ENCODE measurements at places on chromosomes 6 and 20.

GRCh38 chr20:62728028-62728780, 19.6 kb downstream of the NTSR1 start:
- no peak for DNase-seq

- DNase-seq, result no peak
These were observed 6.7 kb downstream of the MYO6 start for GRCh38 chr6:75755704-75756103.

- no peak for DNase-seq
These were observed 10.3 kb upstream of the CTAGE9 start for GRCh38 chr6:131721161-131721560.

DNA sequence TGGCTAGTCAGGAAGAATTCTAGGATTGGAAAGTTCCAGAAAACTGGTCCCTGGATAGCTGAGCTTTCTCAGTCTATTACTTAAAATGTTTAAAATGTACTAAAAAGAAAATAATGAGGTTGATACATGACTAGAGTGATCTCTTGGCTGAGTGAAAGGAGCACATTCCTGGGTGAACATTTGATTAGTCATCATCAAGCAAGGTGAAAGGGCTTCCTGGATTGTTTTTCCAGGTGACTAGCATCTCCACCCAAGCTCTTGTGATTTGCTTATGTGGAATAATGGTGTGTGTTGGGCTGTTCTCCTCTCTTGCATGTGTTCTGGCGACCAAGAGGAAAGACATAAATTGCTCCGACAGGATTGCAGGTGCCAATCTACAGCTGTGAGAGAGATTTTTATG, 42.9 kb downstream of the PKIB start:
- DNase-seq, result no peak

DNA sequence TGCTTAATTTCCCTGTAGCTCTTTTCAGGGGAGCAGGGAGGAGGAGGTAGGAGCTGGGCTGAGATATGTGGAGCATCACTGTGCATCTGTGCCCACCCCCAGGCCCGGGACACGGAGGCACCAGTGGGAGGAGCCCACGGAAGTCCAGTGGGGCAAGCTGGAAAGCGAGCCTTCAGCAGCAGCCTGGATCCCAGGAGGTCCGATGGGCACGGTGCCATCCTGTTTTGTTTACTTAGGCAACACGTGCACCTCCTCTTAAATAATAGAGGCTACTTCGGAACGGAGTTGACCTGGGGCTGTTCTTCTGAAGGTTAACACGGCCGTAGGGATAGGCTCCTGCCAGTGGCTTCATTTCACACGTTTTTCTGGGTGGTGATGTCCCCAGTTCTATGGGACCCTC, 51.6 kb downstream of the CDH4 start:
- DNase-seq, result no peak

DNA sequence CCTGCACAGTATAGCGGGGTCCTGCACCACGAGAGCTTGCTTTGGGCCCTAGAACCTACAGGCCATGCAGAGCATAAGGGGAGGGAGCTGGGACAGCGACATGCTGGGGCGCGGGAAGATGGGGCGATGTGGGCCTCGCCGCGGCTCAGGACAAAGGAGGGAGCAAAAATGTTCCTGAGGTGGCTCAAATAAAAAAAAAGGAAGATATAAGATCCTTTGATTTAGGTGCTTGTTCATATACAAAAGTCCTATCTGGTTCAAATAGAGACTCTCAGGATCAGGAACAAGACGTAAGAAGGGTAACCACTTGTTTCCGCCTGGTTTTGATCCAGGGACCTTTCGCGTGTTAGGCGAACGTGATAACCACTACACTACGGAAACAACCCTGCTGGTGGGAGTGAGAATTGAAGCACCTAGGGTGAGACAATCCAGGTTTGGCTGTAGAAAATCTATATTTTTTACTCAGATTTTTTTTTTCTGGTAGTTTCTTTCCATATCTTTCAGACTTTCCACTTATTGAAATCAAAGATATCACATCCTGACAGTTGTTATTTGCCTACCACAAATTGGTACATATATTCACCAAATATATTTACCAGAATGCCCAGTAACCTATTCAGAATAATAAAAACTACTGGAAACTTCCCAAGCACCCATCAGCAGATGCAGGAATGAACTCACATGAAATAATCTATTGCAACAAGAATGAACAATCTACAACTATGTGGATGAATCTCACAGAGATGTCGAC, 177.9 kb upstream of the ZNF184 start:
- DNase-seq, result no peak

GRCh38 chr20:19440660-19441527, 228.5 kb downstream of the SLC24A3 start:
- DNase-seq, result no peak

- no peak for DNase-seq
These were observed 72.0 kb downstream of the OPRM1 start for GRCh38 chr6:154111025-154111424.

DNA sequence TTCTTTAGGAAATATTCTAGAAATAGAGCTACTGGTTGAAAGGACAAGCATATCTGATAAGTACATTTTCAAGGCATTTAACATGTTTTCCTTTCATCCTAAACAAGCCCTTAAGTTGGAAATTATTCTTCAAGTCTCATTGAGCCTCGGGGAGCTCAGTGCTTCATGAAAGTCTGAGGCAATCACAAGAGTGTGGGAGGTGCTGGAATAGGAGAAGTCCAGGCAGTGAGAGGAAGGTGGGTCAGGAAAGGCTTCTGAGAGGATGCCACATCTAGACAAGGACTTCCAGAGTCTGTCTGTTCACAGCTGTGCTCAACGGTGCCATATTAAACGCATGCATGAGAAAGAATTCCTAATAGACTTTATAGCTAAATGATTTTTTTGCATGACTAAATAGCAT, 69.8 kb downstream of the CD83 start:
- DNase-seq, result no peak

GRCh38 chr6:99432877-99433276, 7.8 kb upstream of the PNISR start:
- DNase-seq, result no peak

DNA sequence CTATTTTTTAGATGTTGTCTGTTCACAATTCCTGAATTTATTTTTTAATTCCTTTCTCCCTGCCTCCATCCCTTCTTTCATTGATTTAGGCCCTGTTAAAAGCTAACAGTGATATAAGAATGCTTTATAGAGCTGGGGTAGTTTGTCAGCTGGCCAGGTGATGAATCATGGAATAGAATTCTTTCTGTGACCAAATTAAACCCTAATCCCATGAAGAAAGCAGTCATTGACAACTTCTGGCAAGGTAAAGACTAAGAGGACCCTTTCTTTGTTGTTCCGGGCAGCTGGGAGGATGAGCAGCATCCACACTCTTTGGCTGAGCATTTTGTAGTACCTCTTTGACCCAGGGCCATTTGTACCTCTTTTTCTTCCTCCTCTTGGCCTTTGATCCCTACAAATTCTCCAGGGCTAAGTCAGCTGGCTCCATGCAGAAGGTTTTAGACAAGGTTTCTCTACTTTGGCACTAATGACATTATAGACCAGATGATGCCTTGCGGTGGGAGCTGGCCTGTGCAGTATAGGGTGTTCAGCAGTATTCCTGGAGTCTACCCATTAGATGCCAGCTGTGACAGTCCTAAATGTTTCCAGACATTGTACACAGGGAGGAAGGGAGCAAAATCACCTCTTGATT, 102.9 kb downstream of the SLX4IP start:
- no peak for DNase-seq

GRCh38 chr6:71245265-71246049, 43.2 kb upstream of the OGFRL1 start:
- DNase-seq, result no peak

GRCh38 chr6:43630980-43631619, 2.0 kb upstream of the GTPBP2 start:
- DNase-seq, result no peak

DNA sequence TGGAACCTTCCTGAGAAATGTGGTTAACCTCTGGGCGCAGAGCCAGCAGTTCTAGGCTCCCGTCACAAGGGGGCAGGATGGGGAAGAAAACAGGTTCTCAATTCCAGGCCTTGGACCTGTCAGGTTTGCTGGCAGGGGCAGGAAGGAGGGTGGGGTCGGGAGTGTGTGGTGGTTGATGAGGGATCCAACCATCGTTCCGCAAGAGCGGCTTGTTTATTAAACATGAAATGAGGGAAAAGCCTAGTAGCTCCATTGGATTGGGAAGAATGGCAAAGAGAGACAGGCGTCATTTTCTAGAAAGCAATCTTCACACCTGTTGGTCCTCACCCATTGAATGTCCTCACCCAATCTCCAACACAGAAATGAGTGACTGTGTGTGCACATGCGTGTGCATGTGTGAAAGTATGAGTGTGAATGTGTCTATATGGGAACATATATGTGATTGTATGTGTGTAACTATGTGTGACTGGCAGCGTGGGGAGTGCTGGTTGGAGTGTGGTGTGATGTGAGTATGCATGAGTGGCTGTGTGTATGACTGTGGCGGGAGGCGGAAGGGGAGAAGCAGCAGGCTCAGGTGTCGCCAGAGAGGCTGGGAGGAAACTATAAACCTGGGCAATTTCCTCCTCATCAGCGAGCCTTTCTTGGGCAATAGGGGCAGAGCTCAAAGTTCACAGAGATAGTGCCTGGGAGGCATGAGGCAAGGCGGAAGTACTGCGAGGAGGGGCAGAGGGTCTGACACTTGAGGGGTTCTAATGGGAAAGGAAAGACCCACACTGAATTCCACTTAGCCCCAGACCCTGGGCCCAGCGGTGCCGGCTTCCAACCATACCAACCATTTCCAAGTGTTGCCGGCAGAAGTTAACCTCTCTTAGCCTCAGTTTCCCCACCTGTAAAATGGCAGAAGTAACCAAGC, 29.6 kb downstream of the SRSF3 start:
- peak; percentile 74 for DNase-seq

DNA sequence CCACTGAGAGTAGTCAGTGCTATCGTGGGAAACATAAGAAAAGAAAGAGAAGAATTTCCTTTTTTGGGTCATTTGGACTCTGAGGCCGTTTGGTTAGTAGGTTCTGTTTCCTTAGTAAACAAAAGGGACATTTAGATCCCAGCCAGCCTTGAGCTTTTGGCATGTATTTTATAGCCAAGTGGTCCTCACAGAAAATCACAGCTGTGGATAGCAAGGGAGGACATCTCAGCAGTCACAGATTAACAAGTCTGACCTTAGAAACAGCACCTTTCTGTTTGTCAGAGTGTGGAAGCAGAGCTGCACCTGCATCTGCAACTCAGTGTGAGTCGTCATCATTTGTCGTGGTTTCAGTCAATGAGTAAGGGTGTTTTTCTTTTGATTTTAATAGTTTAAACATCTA, 40.5 kb downstream of the FAM120B start:
- DNase-seq, result no peak

DNA sequence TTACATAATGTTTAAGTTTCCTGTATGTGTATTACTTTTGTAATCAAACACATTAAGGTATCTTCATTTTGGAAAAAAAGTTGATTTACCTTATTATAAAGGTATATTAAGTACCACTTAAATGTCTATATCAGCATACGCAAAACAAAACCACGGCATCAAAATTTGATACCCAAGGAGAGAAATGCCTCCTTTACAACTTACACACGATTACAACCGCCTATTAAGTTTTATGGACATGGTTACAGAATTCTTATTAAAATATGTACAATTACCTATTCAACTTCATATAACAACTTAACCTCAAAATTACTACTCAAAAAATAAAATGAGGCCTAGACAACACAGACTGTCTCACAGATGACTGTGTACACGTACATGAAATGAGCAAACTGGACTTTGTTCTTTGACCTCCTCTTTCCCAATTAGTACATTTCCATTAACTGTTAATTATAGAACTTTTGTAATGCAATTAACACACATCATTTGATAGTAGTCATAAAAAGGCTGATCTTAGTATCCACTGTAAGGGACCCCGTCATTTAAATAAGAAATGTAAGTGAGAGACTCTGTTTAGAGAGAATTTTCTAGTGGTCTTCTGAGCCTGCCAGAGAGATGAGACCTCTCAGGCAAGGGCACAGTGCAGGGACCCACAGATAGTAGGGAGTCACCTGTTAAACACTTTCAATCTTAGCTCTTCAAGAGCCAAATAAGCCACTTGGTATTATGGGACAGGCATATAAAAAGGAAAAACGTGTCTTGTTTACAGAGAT, 2.5 kb downstream of the DIDO1 start:
- DNase-seq, result no peak

DNA sequence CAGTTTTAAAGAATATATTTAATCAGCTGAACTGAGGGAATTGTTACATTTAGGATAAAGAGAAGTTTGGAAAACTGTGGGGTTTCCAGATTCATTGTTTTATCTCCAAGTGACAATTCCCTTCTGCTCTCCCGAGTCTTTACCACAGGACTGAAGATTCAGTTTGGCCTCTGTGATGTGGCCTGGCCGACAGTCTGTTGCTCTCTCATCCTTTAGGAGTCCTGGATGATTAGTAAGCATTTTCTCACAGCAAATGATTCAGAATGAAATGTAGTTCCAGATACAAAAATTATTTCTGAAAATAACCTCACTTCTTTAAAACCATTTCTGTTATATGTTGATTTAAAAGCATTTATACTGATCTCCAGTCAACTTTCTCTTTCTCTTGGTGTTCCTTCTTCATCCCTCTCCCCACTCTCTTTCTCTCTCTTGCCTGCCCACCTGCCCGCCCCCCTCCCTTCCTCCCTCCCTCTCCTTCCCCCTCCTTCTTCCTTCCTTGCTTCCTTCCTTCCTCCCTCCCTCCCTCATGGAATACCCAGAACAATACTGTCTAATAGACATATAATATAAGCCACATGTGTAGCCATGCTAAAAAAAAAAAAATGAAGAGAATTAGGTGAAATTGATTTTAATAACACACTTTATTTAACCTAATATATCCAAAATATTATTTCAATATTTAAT, 254.9 kb downstream of the PRL start:
- DNase-seq, result no peak

GRCh38 chr6:132972971-132973370, 158.6 kb downstream of the RPS12 start:
- DNase-seq, result no peak

DNA sequence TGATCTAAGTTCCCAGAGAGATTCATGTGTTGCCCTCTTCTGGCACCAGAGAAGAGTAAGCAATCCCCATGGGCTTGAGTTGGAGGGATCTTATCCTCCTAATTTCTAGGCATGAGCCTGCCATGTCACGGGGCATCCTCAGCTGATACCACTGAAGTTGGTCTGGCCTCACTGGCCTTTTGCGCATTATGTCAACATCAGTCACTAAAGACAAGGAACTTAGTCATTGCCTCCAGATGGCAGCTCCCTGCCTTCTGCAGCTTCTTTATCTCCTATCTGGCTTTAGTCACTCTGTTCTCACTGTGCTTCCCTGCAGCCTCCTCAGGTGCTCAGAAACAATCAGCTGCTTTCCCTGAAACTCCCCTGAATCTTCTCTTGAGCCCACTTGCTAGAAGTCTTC, 312.2 kb downstream of the ADGRG6 start:
- DNase-seq, result no peak

DNA sequence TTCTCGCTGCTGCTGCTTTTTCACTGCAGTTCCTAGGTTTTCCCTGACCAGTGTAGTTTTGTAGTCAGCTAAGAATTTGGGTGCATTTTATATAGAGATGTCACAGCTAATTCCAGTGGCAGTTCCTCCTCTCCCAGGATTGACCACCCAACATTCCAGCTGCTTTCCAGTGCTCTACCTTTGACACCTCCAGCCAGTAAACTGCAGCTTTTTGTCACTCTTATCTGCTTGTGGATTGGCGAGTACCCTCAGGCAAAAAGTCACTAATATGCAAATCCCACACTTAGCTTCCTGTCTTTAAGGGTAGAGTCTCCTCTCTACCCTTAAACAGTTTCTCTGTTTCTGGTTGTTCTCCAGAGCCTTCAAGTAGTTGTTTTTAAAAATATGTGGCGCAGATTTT, 146.9 kb upstream of the KCNG1 start:
- DNase-seq, result no peak

- no peak for DNase-seq
These were observed 68.0 kb upstream of the TFB1M start for GRCh38 chr6:155382338-155382685.

Data from T-cell (primary cell).